MCF 10A (cell line): ENCODE measurements at places on chromosomes 3 and 15.

- H3K27ac ChIP-seq, result no peak overlapping the region
- no peak overlapping the region for H3K4me3 ChIP-seq
- no peak for DNase-seq
- H3K27me3 ChIP-seq, result peaks cover 28% of the 10 kb centered on the region
- H3K4me1 ChIP-seq, result no peaks in the 10 kb centered on the region
Measured at GRCh38 chr3:147518465-147518864, 109.3 kb downstream of the ZIC1 start.

DNA sequence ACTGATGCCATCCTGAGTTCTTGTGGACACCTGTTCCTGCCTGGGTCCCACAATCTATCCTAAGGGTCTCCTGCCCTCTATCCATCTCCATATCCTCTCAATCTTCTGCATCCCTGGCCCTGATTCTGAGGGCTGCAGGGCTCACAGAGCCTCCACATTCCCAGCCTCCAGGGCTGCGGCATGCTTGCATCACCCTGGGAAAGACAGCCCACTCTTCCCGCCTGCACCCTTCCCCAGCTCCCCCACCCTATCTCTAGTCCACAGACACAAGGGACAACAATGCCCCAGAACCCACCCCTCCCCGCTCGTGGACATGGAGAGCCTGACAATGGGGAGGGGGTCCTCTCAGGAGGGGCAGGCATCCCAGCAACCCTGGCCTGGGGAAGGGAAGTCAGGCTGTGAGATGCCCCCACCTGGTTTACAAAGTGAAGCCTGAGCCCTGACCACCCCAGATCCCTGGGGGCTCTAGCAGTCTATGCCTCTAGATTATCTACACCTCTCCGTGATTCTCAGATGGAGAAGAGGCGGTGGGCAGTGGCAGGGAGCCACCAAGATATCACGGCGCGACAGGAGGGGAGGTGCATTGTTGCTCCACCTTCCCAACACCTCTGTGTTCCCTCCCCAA is 10.3 kb downstream of the SEMA3G start:
- H3K27me3 ChIP-seq, result no peaks in the 10 kb centered on the region
- no peak overlapping the region for H3K4me3 ChIP-seq
- peaks cover 8% of the 10 kb centered on the region for H3K4me1 ChIP-seq
- no peak for DNase-seq
- no peak overlapping the region for H3K27ac ChIP-seq

DNA sequence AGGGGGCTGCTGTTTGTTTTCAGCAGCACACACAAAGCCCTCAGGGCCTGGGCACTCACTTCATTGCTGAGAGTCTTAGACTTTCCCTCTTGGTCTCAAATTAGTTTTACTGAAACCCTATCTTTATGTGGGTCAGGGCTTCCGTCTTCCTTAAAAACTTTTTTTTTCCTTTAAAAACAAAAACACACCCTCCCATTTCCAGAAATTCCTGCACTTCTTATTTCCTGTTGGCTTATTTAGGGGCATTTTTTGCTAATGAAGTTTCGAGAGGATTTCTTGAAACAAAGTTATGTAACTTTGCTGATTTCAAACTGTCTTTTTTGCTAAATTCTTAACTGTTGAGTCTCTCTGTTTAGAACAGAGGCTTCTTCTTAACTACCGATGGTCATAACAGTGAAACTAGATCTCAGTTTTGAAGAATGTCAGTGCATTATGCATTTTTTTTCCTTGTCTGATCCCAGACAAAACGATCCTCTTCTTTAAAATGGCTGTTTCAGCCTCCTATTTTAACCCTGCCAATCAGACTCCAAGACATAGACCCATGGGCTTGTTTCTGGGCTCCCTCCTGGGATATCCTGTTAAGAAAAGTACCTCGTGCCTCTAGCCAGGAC is 23.3 kb downstream of the ANAPC13 start:
- no peaks in the 10 kb centered on the region for H3K27me3 ChIP-seq
- H3K36me3 ChIP-seq, result no peaks in the 10 kb centered on the region
- peaks cover 16% of the 10 kb centered on the region for H3K4me1 ChIP-seq
- H3K27ac ChIP-seq, result peak overlapping the region; percentile 53
- no peak for DNase-seq

DNA sequence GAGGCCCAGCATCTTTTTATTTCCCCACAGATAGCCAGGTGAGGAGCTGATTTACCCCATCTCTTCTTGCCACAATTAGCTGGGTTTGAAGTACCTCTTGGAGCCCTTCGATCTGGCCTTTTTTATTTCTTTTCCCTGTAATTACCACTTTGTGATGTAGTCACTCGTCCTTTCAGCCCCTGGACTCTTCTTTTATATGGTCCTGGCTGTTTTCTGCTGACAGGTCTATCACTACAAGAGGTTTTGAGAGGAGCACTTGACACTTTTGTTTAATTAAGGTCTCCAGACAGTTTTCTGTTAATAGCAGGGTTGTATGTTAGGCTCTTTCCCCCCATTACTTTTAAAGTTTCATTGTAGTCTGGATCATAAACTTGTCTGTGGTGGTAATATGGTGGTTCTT is 11.8 kb downstream of the ATXN7 start:
- H3K36me3 ChIP-seq, result no peaks in the 10 kb centered on the region
- H3K27me3 ChIP-seq, result no peaks in the 10 kb centered on the region
- no peak overlapping the region for H3K27ac ChIP-seq
- no peak overlapping the region for H3K4me3 ChIP-seq
- DNase-seq, result no peak
